ENCODE measurements at places on chromosomes 7 and 10. TPM values are rescaled to one million over a fixed set of nuclear protein-coding genes. Genes with fewer than 3 reads are reported as not detected.

GRCh38 chr7:105680505-105681187 is 99.4 kb upstream of the EFCAB10 start:
- no peak for DNase-seq

DNA sequence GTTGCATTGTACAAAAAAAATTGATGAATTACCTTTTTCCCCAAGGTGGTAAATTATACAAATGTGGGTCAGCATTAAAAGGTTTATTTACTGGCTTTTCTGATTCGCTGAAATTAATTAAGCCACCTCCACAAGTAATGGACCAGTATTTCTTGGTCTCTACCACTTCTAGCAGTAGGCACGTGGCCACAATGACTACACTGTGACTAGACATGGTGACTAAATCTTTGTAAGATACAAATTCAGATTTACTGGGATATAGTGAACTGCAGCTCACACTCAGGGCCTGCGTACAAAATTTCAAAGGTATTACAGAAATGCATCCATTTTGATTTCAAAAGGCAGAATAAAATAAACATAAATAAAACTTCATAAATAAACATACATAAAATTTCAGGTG is 10.9 kb downstream of the HPSE2 start:
- peak; percentile 8 for DNase-seq

- no peak for DNase-seq
Measured at GRCh38 chr7:156121956-156122355, 309.7 kb upstream of the SHH start.

GRCh38 chr10:119575506-119575905 is 21.3 kb downstream of the TIAL1 start:
- DNase-seq, result no peak

GRCh38 chr7:156816943-156817572 is 75.9 kb downstream of the LMBR1 start:
- peak; percentile 27 for DNase-seq

DNA sequence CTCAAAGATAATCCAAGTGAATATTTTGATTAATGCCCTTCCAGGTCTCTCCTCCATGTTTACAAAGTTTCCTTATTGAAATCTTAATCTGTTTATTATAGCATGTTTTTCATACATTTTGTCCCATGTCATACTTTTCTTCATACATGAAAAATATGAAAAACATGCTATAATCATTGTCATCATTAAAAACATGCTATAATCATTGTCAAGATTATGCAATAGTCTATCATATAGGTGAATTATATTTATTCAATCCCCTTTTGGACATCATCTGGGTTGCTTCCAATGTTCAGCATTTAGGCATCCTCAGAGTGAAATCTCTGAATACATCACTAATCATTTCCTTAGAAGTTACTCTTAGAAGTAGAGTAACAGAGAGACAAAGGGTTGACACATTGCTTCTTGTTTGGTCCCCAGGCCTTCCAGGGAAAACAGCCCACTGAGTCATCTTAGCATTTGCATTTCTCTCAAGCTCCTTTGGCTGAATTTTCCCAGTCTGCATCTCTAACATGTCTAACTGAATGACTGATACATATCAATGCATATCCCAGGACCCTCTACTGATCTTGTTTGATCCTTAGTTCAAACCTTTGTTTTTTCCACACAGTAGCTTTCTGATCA is 87.0 kb downstream of the SGMS1 start:
- DNase-seq, result peak; percentile 73

- no peak for DNase-seq
Measured at GRCh38 chr10:111077785-111078504, 1.1 kb downstream of the ADRA2A start.

DNA sequence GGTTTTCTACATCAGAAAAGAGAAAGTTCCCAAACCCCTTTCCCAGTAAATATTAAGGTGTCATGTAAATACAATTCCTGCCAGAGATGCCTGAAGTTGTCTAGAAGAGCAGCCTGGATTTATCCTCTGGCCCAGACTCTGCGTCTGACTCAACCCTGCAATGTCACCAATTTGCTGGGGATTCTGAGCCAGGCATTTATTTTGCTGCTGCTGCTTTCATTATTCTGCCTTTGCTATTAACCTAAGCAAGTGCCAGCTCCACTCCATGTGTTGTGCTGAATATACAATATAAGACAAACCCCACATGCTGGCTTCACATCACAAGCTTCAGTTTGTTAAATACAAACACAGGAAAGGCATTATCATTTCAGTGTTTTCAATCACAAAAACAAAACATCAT is 59.1 kb downstream of the ELAPOR2 start:
- no peak for DNase-seq

- DNase-seq, result no peak
Measured at GRCh38 chr10:16822027-16822426, 4.8 kb upstream of the RSU1 start.

- no peak for DNase-seq
Measured at GRCh38 chr10:22326145-22326702, 5.3 kb downstream of the BMI1 start.

The AKR1C8 gene
- not detected for total RNA-seq

The MKRN1 gene
- 77.7 TPM for total RNA-seq

The PDK4 gene
- 1.1 TPM for total RNA-seq

The MSS51 gene
- total RNA-seq, result 0.10 TPM

The DLX6 gene
- total RNA-seq, result 0.22 TPM

The NEBL gene
- total RNA-seq, result 0.05 TPM
